ENCODE measurements at places on chromosomes 2 and 18.
A peak's percentile ranks its signal among the peaks of the same experiment; 100 is the strongest.

GRCh38 chr18:27211569-27211968 lies 26.5 kb upstream of the CHST9 start:
- no peak for DNase-seq

DNA sequence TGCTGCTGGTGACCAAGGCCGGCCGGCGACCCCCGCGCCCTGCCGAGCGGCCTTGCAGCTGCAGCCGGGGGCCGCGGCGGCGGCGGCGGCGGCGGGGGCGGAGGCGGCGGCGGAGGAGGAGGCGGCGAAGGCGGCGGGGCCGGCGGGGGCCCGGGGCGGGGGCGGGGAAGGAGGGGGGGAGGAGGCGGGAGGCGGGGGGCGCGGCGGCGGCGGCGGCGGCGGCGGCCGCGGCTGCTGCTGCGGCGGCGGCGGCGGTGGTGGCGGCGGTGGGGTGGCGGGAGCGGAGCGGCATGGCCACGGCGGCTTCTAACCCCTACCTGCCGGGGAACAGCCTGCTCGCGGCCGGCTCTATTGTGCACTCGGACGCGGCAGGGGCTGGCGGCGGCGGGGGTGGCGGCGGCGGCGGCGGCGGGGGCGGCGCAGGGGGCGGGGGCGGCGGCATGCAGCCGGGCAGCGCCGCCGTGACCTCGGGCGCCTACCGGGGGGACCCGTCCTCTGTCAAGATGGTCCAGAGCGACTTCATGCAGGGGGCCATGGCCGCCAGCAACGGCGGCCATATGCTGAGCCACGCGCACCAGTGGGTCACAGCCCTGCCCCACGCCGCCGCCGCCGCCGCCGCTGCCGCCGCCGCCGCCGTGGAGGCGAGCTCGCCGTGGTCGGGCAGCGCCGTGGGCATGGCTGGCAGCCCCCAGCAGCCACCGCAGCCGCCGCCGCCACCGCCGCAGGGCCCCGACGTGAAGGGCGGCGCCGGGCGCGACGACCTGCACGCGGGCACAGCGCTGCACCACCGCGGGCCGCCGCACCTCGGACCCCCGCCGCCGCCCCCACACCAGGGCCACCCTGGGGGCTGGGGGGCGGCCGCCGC lies 1.5 kb downstream of the POU3F3 start:
- DNase-seq: no peak

GRCh38 chr18:48446582-48447225 lies 37.5 kb upstream of the ZBTB7C start:
- peak; percentile 88 for DNase-seq

DNA sequence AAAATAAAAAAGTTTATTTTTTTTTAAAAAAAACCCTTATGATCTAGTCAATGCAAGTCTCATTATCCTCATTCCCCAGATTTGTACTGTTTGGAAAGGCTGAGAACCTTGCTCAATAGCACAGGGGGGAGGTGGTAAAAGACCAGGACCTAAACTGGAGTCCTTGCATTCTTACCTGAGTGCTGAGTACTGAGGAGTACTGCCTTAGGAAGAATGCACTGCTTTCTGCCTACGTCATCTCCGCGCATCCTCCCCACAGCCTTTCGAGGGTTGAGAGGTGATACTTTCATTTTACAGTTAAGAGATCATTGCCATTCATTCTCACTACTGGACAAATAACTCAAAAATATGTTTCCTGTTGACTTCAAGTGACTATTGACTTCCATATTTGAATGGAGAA lies 73.8 kb downstream of the MAP3K20 start:
- DNase-seq: no peak

GRCh38 chr2:59413751-59414570 lies 1139.5 kb downstream of the BCL11A start:
- DNase-seq: no peak

GRCh38 chr18:36085195-36085594 lies 17.8 kb upstream of the RPRD1A start:
- no peak for DNase-seq

DNA sequence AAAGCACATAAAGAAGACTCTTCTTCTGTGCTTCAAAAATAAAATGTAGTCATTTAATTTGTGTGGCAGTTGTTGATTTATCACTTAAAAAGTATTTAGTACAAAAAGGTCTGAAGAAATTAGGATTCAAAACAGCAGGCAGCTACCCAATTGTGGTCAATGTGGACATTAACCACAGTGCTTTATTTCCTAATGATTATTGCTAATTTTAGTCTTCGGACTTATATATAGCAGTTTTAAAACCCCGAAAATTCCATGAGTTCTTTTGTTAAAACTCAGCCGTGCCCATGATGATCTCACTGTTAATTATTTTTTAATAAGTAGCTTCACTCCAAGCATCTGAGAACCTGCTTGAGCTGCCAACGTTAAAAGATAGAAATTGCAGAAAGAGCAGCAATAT lies 594.3 kb downstream of the STK39 start:
- no peak for DNase-seq

DNA sequence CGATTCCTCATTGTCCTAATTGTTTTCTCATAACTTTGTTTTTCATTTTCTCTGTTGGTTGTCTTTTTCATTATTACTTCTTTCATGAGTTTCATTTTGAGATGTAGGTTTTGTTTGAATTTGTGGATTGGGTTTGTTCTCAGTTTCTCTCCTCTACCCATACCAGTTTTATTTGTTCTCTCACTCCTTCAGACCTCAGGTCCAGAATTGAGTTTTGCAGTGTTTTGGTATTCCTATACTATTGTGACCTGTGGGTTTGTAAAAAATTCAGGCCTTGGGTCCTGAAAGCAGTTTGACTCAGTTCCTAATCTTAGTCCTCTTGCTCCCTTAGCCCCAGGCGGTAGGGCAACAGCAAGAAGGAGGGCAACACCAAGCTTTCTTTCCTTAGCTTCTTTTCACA lies 28.3 kb upstream of the UBE2E3 start:
- DNase-seq: no peak

GRCh38 chr2:137888845-137889244 lies 75.4 kb upstream of the HNMT start:
- no peak for DNase-seq

GRCh38 chr2:150811259-150811855 lies 323.9 kb upstream of the RND3 start:
- peak; percentile 43 for DNase-seq

DNA sequence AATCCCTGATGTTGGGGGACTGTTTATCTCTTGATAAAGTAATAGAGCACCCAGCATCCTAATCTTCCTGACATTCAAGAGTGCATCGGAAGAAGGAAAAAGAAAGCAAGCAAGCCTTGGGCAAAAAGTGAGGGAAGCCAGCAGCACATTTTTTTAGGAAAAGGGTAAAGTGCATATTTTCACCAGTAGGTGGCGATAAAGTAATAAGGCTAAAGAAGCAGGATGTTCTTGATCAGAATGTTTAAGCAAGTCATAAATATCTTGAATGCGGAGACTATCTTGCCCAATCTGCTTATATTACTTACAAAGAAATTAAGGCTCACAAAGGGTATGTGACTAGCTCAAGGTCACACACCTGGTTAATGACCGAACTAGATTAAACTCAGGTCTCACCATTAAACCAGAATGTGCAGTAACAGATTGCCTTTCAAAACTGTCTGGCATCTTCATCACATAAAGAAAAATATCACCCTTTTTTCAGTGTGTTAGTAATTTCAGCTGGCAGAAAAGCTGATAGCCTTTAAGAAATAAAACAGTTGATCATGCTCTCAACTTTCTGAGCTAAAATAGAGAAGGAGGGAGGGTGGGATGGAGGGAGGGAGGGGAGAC lies 83.8 kb downstream of the VIT start:
- DNase-seq: peak; percentile 45

- DNase-seq: no peak
Measured at GRCh38 chr18:48540251-48541025, 1.6 kb downstream of the CTIF start.

Data from stromal cell of bone marrow (primary cell).